ENCODE measurements at places on chromosomes 12 and 14. TPM values are rescaled to one million over a fixed set of nuclear protein-coding genes. Genes with fewer than 3 reads are reported as not detected.

DNA sequence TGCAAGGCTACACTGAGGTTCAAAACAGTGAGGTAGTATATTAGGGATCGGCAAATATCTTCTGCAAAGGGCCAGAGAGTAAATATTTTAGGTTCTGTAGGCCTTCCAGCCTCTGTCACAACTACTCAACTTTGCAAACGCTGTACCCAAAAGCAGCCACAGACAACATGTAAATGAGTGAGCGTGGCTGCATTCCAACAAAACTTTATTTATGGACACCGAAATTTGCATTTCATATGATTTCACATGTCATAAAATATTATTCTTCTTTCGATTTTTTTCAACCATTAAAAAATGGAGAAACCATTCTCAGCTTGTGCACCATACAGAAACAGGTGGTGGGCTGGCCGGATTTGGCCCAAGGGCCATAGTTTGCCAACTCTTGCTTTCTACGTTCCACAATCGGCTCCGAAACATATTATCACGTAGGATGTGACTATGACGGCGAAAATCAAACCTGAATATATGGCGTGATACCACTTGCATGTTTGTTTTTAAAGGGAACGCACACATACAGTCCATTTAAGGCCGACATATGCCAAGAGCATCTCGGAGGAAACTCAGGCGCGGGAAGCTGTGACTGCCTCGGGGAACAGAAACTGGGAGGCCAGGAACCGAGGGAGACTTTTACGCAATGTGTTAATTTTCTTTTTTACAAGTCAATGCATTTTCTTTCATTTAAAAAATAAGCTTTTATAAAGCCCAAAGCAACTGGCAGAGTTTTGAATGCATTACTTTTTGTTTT, 7.1 kb downstream of the NCOR2 start:
- no peak for DNase-seq

- no peak for DNase-seq
Measured at GRCh38 chr12:106281804-106282203, 20.7 kb upstream of the TCP11L2 start.

- no peak for DNase-seq
Measured at GRCh38 chr12:68403296-68403695, 71.1 kb upstream of the MDM1 start.

GRCh38 chr12:10952645-10953044, 13.6 kb upstream of the TAS2R14 start:
- DNase-seq = no peak

DNA sequence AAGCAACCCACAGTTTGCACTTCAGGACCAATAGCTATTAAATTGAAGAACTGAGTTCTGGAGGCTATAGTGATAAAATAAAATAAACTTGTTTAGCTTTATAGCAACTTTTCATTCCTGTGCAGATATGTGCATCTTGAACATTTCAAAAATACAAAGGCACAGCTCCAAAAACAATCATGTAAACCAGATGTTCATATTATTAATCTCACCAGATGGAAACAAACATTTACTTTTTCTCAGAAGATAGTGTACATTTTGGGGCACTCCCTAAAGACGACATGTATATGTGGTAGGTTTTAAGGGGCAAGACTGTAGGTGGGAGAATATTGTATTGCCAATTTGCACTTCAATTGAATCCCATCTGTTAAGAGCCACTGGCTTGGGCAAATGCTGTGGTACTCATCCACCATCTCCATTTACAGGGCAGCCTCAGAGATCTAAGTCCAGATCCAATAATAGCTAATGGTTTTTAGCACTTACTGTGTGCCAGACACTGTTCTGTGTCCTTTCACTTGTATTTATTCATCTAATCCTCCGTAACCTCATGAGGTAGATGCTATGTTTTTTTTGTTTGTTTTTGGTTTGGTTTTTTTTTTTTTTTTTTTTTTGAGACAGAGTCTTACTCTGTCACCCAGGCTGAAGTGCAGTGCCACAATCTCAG, 49.1 kb downstream of the PTGER2 start:
- DNase-seq = no peak

DNA sequence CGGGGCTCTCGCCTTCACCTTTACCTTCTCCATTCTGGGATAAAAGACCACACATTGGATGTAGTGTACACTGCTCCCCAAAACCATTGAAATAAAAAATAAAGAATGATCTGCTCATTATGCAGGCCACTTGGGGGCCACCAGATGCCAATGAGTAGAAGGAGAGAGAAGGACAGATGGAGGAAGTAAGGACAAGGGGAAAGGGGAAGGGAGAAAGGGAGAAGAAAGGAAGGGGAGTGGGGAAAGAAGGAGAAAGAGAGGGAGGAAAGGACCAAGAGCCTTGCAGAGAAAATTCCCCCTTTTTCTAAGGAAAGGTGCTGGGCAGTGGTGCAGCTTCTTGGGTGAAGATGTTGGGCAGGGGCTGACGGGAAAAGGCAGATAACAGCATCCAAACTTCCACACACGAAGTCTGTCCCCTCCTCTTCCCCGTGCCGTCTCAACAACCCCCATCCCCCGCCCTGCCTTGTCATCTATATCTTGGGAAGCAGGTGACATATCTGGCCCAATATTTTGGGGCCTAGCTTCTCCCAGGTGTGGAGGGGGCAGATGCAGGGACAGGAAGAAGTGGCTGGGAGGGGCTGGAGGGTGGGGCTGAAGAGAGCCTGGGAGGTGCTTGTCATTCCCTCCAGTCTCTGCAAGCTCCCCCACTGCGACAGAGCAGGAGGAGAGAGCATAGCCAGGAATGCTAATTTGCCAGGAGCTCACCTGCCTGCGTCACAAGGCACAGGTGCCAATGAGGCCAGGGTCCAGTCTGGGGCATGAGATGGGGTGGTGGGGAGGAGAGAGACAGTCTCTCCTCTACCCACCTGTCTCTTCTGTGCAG, 107.5 kb downstream of the SINHCAF start:
- DNase-seq = no peak

- DNase-seq = no peak
Measured at GRCh38 chr14:99264691-99265450, 7.1 kb downstream of the BCL11B start.

Gene LUM
- total RNA-seq = 0.19 TPM

Gene SLCO1B1
- not detected for total RNA-seq

GRCh38 chr12:75660107-75660530, 148.7 kb upstream of the KRR1 start:
- DNase-seq = no peak

DNA sequence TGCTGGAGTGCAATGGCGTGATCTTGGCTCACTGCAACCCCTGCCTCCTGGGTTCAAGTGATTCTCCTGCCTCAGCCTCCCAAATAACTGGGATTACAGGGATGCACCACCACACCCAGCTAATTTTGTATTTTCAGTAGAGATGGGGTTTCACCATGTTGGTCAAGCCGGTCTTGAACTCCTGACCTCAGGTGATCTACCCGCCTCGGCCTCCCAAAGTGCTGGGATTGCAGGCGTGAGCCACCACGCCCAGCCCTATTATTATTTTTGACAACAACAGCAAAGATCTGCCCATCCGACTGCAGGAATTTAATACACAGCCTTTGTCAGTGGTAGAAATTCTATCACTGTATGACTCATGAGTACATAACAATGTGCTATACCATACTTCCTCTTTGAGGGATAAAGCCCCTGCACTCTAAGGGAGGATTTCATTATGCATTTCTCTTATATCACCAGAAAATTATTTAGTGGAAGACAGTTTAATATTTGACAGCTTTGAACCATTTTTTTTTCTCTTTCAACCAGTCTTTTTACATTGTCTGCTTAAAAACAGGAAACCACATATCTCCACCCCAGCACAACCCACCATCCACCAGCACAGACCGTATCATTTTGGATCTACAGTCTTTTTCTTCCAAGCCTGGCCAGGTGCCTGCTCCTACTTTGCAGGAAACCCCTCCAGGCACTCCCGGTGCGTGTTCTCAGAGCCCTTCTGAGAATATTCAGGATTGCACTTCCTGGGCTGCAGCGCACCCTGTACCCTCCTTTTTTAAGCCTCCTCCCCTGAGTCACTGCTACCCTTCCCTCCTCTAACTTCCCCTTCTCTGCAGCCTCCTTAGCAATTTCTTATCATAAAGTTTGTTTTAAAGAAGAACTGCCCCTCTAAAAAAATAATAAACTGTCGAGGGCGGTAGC, 594 bp downstream of the ARHGDIB start:
- no peak for DNase-seq

- DNase-seq = no peak
Measured at GRCh38 chr12:6751767-6752166, 1.2 kb downstream of the MLF2 start.

Gene TAS2R7
- not detected for total RNA-seq

Gene MEG3
- total RNA-seq = 7.3 TPM

DNA sequence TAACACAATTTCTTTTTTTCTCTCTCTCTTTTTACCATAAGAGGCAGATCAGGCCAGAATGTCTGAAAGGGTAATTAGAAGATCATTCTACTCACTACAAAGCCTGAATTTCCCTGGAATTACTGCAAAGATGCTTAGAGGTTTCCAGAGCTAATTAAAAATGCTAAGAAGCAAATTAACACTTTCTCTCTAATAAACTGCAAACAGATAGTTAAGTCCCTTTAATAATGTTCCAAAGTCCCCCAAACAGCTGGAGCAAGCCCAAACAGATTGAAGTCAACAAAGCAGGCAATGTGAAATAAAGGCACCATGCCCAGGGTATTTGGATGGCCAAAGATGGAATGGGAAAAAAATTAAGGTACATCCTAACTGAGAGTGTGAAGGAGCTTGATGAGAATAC, 208.8 kb upstream of the LRFN5 start:
- peak; percentile 31 for DNase-seq

GRCh38 chr14:88166616-88167015, 156.5 kb downstream of the KCNK10 start:
- no peak for DNase-seq

Gene PMCH
- not detected for total RNA-seq

- no peak for DNase-seq
Measured at GRCh38 chr14:69789118-69789640, 7.9 kb downstream of the SLC10A1 start.

- no peak for DNase-seq
Measured at GRCh38 chr12:113242560-113242959, 21.3 kb downstream of the TPCN1 start.

Gene TRPV4
- 0.56 TPM for total RNA-seq

DNA sequence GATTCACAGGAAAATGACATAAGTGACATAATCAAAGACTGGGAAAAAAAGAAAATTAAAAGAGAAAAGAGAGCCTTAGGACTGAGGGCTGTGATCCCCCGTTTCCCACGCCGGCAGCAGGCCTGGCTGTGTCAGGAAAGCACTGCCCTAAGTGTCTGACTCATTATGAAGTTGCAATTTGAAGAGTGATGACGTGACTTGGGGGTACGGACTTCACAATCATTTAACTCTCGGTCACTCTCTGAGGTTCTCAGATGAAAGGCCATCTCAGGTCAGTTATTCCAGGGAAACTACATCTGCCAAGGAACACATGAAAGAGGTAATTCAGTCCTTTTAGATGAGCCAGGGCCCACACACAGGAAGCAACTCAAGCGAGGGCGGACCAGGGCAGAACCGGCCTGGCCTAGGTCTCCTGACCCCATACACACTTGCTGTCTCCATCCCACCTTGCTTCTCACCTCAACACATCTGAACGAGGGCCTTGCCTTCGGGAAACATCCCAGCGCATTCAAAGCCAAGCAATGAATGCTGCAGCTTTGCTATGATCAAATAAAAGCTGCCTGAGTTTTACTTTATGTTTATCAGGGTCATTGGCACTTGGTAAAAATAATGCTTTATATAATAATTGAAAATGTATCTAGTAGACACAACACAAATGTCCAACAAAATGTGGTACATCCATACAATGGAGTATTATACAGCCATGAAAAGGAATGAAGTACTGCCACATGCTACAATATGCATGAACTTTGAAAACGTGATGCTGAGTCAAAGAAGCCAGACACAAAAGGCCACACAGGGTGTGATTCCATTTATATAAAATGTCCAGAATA, 2.7 kb downstream of the SSH1 start:
- DNase-seq = no peak

DNA sequence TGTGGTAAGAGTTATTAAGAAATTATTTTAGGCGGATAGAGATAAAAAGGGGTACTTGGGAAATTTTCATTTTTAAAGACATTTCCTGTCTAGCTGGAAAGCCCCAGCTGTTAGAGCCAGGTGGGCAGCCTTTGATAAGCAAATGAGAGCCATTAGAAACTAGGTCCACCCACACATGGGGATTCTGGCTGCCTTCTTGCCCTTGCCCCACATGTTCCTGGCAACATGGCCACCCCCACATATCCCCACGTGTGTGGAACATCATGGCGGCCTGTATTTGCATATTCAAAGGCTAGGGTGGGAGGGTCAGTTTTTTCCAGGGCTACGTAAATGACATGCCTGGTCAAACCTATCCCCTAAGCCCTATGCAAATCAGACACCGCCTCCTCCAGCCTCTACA, 1382.1 kb downstream of the AACS start:
- DNase-seq = no peak

Gene FZD10
- total RNA-seq = 0.81 TPM

Gene ARG2
- 92.4 TPM for total RNA-seq

- no peak for DNase-seq
Measured at GRCh38 chr12:67712011-67712410, 63.5 kb downstream of the DYRK2 start.

Gene OTOGL
- 0.13 TPM for total RNA-seq

DNA sequence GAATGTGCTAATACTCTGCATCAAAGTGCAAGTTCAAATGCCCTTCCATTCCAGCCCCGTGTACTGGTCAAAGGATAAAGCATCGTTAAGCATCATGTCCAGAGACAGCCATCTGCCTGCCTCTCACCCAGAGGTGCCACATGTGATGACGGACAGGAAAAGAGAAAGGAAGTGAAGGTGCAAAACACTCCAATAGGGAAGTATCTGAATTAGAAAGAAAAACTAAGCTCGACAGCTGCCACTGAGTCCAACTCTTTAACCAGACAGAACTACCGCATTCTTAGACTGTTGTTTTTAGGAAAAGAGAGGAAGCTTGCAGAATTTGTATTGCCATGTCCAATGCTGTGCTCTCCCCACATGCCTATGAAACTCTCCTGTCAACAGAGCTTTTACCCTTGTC, 465.0 kb upstream of the SOX5 start:
- DNase-seq = no peak

Gene HHIPL1
- total RNA-seq = 1.2 TPM

Gene CD9
- total RNA-seq = 3.1 TPM

- no peak for DNase-seq
Measured at GRCh38 chr12:51174501-51174900, 1.6 kb upstream of the TFCP2 start.

GRCh38 chr12:69546693-69547438, 38.4 kb upstream of the CCT2 start:
- no peak for DNase-seq

Gene PKP2
- 11.1 TPM for total RNA-seq

- DNase-seq = no peak
Measured at GRCh38 chr12:111361717-111362576, 6.9 kb downstream of the PHETA1 start.

- DNase-seq = no peak
Measured at GRCh38 chr12:117640511-117640910, 279.1 kb upstream of the NOS1 start.

All from neural progenitor cell (in vitro differentiated cells).